ENCODE measurements at places on chromosomes 16 and 17.

- no peak for DNase-seq
Observed at GRCh38 chr17:55237268-55237667, 27.5 kb upstream of the HLF start.

GRCh38 chr17:35915153-35915964, 15.2 kb downstream of the RDM1 start:
- DNase-seq: no peak

GRCh38 chr17:52212851-52213250, 54.3 kb upstream of the CA10 start:
- DNase-seq: no peak

GRCh38 chr17:29158488-29159275, 21.5 kb downstream of the MYO18A start:
- no peak for DNase-seq

DNA sequence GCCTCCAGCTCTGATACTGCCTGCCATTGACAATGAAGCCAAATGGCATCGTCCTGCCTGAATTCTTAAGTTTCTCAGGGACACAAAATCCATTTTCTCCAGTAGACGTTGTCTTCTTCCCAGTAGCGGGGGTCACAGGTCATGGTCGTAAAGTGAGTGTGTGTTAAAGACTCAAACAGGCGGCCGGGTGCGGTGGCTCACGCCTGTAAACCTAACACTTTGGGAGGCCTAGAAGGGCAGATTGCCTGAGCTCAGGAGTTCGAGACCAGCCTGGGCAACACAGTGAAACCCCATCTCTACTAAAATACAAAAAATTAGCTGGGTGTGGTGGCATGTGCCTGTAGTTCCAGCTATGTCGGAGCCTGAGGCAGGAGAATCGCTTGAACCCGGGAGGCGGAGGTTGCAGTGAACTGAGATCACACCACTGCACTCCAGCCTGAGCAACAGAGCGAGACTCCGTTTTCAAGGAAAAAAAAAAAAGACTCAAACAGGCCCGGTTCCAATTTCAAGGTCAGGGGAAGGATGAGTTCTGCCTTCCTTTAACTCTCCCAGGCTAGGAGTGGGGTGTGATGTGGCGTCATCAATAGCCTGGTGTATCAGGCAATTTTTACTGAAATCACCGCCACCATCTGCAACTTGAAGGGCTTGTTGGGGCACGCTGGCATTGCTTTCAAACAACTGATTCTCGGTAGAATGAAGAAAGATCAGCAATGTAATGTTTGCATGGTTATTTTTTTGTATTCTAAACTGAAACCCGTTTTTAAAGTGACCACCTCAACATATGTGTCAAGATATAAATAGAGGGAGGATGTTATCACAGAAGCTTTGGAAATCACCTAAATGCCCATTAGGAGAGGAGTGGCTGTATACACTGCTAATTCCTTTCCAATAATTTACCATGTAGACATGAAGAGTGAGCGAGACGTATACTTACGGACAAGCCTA, 91.0 kb downstream of the WSCD1 start:
- DNase-seq: no peak

- no peak for DNase-seq
Observed at GRCh38 chr17:77189148-77189547, 48.4 kb downstream of the SEC14L1 start.

GRCh38 chr17:48869821-48870318, 22.7 kb upstream of the ATP5MC1 start:
- no peak for DNase-seq

DNA sequence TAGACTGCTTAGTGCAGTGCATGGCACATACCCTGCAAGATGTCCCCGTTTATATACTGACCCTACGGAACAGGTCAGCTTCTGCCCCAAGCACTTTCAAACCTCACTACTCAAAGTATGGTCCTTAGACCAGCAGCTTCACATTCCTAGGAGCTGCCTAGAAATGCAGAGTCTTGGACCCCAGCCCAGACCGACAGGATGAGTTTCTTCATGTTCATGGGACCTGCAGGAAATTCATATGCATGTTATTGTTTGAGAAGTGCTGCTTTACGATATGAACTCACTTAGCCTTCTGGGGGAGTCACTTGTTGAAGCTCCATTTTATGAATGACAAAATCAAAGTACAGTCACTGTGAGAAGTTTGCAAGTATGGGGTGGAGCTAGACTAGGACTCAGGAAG, 82.6 kb downstream of the DYNLRB2 start:
- no peak for DNase-seq

DNA sequence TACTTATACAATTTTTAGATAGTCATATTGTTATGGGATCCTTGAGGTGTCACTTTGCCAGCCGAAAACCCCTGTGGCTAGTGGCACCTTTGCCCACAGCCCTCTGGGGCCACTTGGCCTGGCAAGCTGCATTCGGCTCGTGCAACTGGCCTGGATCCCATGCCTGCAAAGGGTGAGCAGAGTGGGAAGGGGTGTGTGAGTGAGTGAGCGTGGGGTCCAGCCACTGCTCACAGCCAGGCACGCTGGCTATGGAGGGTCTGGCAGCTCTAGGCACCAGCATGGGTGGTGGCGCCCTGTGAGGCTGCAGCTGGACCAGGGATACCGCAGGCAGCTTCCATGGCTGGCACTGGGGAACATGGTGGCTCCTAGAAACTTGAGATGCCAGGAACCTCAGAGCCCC, 49.0 kb downstream of the ESRP2 start:
- no peak for DNase-seq

DNA sequence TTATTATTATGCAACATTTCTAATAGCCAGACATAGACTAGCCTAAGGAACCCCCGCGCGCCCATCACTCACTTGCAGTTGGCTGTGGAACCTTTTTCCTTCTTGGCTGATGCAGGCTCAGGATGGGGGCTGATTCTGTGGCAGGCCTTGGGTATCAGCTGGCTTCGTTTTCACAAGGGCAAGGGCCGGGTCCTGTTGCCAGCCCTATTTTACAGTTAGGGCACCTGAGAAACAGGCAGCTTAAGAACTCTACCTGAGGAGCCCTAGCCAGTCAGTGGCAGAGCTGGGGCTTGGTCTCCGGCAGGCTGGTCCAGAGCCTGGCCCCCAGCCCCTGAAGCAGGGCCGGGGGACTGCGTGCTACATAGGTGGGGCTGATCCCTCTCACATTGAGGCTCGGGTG, 28.7 kb downstream of the ADGRG5 start:
- no peak for DNase-seq

GRCh38 chr17:83076938-83077337, 2.5 kb upstream of the METRNL start:
- DNase-seq: no peak

DNA sequence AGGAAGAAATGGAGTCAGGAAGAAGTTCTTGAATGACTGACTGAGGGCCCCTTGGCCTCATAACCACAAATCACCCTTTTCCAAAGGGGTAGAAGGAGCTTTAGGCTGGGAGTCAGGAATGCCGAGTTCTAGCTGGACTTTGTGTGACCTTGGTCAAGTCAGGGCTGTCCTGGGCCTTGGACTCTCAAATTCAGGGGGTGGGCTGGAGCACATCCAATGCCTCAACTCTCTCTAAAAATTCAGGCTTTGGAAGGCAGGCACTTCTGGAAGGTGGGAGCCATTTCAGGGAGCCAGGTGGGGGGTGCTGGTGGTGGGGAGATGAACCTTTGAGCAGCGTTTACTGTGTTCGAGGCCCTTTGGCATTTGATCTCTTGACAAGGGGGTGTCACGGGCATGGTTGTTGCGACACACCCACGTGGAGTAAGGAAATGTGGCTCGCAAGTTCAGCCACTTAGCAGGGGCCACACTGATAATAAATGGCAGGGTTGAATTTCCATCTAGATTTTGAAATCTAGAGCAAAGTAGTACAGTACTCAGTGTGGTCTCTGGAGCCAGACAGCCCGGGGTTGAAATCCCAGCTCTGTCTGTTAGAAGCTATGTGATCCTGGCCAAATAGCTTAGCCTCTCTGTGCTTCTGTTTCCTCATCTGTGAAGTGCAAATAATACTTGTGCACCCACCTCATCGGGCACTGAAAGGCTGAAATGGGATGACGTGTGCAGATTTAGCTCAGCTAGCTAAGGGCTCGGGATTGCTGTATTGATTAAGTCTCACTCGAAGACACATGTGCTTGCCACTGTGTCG, 47.1 kb upstream of the CIBAR2 start:
- DNase-seq: no peak

DNA sequence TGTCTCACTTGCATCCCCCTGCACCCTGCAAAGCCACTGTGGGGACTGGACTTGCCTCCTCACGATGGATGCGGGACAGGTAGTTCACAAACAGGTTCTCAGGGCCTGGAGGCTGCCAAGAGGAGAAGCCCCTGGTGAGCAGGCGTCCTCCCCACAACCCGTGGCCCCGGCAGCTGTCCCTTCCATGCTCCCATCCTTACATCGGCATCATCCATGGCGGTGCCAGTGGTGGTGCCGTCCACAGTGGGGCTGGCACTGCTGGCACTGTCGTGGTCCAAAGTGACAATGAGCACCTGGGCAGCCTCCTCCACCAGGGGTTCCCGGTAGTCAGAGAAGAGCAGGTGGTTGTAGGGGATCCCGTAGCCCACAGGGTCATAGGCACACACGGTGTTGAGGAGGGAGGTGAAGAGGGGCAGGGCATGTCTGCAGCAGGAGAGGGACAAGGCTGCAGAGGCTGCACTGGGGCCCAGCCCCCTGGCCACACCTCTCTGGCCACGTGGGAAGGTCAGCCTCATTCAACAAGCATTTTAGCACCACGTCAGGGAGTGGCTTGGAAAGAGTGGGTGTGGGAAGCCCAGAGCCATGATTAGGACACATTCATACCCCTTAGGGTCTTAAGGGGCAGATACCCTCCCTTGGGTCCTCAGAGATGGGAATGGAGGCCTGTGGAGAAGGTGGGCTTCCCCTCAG, 12.6 kb downstream of the HID1 start:
- DNase-seq: no peak

GRCh38 chr16:3971706-3972105, 91.2 kb upstream of the CREBBP start:
- DNase-seq: no peak

DNA sequence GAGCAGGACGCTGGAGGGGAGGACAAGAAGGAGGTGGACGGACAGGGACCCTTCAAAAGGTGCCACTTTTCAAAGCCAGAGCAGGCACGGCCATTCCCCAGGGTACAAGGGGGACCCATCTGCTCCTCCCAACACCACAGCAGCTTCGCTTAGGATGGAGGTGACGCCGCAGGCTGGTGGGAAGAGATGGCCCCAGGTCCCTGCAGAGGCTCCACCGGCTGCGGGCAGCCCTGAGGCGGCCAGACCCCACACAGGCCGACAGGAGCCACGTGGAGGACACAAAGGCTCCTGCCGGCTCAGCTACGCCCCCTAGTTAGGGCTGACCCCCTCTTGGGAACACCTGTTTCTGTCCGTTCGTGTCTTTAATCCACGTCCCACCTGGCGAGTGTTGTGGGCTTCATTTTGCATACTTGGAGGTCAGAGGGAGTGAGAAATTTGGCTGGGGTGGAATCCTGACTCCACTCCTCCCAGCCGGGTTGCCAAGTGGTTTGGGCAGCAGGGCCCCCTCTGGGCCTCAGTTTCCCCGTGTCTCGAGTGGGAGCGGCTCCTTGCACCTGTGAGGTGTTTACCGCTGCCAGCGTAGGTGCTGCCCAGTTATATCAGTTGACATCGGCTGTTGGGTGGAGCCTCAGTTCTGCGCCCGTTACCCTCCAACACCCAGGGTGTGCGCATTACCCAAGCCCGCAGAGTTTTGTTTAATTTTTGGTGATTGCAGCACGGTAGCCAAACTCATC, 5.8 kb upstream of the FN3KRP start:
- DNase-seq: no peak

GRCh38 chr17:37530420-37530819, 40.7 kb downstream of the DUSP14 start:
- DNase-seq: no peak

- DNase-seq: no peak
Observed at GRCh38 chr17:58997756-58998553, 108.7 kb downstream of the TRIM37 start.

DNA sequence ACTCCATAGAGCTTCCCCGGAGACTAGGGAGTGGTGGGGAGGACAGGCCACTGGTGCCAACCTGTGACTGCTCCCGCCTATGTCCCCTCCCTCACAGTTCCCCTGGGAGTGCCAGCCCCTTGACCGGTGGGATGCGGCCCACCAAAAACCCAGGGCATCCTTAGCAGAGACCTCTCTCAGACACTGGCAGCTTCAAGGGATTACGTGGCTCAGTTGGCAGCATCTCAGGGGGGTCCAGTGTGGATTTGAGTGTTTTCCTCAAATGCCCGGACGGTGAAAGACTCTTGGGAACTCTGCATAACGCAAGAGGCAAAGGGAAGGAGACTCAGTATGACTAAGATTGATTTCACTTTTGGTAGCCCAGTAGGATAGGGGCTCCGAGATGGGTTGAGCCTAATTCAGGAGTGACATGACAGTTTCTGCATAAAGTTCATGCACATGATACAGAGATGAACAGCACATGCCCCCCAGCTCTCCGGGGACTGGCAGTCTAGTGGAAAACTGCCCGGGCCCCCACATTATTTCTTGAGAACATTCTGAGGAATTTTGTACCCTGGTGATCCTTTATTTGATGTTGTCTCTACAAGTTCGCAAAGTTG, 50.4 kb downstream of the TRARG1 start:
- no peak for DNase-seq

DNA sequence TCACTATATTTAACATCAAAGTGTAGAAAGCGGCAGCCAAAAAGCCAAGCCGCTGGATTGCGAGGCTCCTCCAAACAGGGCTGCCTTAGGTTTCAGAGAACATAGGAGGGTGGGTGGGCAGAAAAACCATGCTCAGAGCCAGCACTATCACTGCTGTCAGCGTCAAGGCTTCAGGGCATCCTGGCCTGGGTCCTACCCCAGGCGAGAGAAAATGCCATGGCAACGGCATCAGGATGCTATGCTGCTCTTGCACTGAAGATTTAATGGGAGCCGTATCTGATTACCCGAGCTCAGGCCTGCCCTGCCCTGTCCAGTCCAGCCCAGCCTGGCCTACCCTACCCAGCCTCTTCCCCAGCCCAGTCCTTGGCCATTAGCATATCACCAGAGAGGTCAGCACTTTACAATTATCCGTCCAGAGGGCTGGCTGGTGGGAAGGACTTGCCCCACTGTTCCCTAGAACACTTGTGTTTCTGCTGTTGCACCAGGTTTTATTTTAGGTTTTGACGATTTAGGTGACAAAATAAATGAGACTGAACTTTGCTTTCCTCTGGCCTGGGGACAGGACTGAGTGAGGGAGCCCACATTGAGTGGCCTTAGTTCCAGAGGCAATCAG, 61.1 kb downstream of the TOM1L2 start:
- no peak for DNase-seq

GRCh38 chr16:83356986-83357385, 450.8 kb upstream of the HSBP1 start:
- no peak for DNase-seq

GRCh38 chr17:21020622-21021021, 22.2 kb downstream of the USP22 start:
- no peak for DNase-seq

- DNase-seq: no peak
Observed at GRCh38 chr16:70254965-70255286, 3.2 kb upstream of the EXOSC6 start.

- no peak for DNase-seq
Observed at GRCh38 chr17:30379903-30380381, 1.2 kb downstream of the CPD start.

DNA sequence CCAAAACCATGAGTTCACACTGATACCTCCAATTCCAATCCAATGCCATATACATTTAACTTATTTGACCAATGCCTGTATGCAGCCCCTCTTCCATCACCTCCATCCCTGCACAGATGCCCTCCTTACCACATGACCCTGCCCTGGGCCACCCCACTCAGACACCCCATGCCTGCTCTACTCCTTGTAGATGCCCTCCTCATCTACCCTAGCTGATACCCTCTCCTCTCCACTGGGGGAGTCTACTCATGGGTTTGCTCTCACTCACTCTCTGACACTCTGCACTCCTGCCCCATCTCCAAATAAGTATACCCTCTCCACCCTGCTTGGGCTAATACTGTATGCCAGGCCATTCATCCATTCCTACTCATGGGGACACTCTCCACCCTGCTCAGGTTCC, 16.0 kb upstream of the CMTM4 start:
- no peak for DNase-seq
